ENCODE measurements at places on chromosomes 16 and 17.
A peak's percentile ranks its signal among the peaks of the same experiment; 100 is the strongest.

DNA sequence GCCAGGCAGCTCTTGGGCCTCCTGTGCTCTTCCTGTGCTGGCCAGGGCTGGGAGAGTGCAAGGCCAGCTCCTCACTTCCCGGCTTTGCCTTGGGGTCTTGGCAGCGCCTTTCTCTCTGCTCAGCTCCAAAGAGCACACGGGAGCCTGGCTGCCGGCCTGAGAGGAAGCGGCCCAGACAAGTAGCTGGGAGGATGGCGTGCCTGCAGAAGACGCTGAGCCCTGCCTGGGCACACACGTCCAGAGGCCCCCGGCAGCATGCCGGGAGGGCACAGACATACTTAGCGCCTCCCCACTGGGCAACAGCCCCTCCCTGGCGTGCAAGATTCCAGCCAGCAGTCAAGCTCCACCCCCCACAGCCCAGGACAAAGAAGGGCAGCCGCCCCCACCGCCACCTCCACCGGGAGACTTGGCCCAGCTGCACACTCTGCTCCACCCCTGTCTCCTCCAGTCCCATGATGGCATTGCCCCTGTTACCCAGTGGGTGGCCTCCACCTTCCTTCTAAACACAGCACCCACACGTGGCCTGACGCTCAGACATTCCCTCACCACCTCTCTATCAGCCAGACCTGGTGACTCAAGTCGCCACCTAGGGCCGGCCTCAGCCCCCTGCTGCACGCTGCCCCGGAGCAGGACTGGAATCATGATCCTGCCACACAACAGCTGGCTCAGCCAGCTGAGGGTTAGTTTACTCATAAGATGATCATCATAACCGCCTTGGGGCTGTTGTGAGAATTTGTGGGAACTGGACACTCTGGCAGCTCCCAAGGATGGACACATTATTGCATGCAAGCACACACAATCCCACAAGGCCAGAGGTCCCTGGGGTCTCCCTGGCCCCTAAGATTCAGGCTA is 12.4 kb downstream of the SGCA start:
- peak; percentile 100 for DNase-seq

- DNase-seq, result peak; percentile 30
Observed at GRCh38 chr16:84692451-84693214, 7.2 kb upstream of the USP10 start.

DNA sequence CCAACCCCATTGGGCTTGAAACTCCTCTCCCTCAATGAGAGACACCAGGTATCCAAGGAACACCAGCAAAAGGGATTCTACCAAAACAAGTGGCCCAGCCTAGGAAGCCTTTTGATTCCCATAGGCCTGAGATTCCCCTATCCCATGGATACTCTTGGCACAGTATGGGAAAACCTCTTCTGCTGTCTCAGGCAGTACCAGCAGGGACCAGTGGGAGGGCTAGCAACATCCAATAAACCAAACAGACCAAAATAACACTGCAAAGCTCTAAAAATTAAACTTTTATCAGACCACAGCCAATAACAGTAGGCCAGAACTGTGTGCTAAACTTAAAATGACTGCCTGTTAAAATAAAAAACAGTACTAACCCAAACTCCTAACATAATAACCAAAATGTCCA is 153.9 kb upstream of the CES5A start:
- DNase-seq, result no peak

DNA sequence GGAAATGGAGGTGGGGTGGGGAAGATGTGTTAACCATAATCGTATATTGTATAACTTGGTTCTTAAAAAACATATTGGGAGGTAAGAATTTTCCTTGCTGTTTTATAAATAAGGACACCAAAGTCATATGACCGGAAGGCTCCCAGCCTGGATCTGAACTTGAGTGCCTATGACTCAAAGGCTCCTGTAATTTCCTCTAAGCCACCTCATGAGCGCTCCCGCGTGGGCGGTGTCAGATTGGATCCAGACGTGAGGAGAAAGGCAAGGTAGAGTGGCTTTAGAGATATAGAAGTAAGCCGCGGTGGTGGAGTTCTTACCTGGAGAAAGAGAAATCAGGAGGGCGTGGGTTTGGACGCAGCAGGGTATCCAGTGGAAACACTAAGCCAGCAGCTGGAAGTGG is 196.2 kb upstream of the NLRP1 start:
- peak; percentile 85 for DNase-seq

DNA sequence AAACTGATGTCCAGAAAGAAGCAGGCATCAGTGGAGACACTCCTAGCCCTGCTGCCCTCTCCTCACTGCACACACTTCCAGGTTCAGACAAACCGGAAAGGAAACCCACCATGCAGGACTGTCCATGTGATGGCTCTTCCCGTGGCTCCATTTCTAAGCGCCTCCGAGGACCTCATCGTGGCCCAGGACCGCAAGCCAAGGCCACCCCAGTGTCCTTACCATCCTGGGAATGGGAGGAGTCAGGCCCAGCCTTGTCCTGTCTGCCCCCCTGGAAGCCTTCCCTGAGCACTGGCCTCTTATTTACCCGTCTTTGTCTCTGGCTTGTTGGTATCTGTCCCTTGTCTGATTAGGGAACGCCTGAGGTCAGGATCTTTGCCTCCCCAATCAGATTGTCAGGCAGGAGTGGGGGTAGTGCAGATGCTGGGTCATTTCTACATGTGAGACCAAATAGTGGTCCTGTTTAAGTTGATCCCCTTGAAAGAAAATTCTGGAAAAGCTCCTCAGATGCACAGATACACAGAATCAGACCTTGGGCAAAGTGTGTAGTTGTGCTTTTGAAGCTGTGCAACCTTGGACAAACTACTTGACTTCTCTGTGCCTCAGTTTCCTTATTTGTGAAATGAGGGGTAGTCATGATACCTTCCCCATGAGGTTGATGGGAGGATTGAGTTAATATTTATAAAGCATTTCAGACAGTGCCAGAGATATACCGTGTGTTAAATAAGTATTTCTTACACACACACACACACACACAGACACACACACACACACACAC is 744 bp downstream of the TAC4 start:
- no peak for DNase-seq

DNA sequence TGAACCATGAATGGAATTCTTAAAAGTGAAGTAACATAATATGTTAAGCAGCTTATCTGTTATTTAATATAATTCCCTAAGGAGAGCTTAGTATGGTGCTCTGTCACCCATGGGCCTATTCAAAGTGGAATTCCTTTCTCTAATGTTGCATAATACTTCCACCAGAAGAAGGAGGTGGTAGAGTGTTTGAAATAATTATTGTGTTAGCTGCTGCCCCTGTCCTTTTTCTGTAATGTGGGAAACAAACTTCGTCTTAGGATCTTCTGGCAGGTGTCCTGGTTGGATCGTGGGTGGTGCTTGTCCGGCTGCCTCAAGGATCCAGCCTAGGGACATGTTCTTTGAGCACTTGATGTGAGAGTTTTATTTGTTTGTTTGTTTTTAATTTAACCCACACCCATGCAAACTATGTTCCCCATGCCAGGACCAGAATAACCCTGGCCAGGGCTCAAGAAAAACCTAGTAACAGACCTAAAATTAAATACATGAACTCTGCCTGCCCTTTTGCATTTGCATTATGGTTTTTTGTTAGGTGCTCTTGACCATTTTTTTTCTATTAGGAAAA is 46.1 kb downstream of the ZNRF1 start:
- DNase-seq, result peak; percentile 20

- DNase-seq, result no peak
Observed at GRCh38 chr16:89484041-89484501, 6.3 kb downstream of the ANKRD11 start.

DNA sequence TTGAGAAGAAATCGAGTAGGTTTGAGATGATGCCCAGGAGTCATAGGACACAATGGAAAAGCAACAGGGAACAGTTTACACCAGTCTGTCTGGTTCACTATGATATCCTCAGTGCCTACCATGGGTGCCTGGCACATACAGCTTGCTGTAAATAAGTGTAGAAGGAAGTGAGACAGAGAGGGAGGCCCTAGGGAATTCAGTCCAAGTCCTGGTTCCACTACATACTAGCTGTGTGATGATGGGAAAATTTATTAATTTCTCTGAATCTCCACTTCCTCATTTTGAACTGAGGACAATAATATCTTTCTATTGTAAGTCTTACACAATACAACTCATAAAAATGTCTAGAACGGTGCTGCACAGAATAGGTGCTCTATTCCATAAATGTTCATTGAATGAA is 53.3 kb upstream of the LYRM9 start:
- no peak for DNase-seq

DNA sequence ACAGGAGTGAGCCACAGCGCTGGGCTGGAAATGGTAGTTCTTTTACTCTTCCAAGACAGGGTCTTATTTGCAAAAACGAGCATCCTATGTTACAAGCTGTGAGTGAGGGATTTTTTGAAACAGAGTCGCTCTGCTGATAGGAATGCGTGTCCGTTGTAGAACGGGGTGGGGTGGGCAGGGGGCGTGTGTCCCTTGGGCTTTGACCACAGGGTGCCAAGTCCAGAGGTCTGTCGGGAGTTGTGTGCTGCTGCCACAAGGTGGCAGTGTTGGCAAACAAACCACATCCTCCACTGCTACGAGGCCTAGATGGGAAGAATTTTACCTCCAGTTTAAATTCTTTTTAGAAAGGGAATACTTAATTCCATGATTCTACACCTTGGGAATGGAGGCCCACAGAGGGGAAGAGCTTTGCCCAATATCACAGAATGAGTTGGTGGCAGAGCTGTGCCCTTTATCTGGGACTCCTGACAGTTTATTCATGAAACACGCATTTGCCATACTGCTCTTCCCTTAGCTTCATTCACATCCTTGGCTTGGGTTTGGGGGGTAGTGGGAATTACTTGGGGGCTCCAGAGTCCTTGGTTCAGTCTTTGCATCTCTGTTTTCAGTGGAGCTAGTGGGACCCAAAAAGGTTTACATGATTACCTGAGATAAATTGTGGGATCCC is 30.6 kb upstream of the ETV4 start:
- DNase-seq, result peak; percentile 71

- no peak for DNase-seq
Observed at GRCh38 chr16:4345836-4346781, 5.0 kb downstream of the PAM16 start.

DNA sequence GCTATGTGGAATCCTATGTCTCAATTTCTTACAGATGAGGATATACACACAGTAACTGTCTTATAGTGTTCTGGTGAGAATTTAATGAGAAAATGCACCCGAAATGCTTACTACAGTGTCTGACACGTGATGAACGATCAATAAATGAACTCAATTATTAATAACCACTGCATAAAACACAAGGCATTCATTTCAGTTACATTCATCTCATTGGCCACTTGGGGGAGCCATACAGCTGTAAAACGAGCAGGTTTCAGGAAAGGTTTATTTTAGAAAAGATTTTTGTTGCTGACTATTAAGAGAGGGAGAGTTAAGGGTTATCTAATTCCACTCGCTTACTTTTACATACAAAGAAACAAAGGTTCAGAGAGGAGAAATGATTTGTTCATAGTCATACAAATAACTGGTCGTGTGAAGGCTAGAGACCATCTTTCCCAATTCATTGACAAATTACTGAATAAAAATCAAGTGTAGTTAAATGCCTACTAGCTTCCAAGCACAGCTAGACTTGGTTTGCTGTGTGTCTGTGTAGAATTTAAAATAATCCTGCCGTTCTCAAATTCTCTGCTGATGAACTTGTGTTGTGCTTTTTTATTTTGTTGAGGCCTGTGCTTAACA is 160.1 kb downstream of the MAP2K4 start:
- peak; percentile 66 for DNase-seq

DNA sequence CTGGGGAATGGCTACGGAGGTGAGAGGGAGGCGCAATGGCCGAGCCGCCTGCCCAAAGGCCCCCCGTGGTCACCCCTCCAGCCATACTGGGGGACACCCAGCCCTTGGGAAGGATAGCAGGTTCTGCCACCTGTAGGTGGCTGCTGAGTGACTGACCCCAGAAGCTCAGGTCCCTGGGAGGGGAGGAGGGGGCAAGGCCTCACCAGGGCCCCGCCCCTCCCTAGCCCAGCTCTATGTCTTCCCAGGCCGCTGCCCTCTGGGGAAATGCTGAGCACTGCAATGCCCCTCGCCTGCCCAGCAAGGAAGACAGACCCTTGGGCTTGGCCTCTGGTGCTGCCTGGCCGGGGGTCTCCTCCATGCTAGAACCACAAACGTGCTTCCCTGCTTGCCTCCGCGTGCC is 11.4 kb upstream of the CLDN9 start:
- no peak for DNase-seq

- DNase-seq, result no peak
Observed at GRCh38 chr17:68710035-68710780, 109.0 kb upstream of the FAM20A start.

DNA sequence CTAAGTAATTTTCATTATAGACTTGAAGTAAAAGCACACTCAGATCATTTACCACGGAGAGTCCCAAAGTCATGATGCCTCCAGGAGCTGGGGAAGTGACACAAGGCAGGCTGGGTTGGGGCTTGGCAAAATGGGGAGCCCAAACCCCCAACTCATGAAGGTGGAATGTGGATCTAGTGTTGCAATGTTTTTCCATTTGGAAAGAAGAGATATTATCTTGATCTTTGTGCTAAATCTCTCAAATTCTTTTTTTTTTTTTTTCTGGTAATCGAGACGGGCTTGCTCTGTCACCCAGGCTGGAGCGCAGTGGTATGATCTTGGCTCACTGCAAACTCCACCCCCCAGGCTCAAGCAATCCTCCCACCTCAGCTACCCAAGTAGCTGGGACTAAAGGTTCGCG is 7.5 kb upstream of the KCNG4 start:
- no peak for DNase-seq

DNA sequence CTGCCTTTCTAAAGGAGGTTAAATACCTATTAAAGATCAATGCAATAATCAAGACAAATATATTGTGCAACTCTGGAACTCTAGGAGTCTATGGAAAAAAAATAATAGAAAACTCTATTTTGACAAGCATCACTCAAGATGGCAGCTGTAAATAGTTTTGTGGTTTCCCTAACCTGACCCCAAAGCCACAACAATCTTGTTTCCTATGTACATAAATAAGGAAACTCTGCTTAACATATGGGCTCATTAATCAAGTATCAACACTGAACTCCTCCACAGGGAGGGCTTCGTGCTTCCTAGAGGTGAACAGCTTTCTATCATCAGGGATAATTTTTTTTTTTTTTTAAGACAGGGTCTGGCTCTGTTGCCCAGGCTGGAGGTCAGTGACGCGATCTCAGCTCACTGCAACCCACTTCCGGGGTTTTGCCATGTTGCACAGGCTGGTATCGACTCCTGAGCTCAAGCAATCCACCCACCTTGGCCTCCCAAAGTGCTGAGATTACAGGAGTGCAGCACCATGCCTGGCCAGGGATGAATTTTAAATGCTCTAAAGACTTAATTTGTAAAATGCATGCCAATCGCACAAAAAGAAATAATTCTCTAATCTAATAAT is 42.5 kb downstream of the ARHGAP17 start:
- DNase-seq, result no peak
